ENCODE measurements at places on chromosomes 4 and X.

GRCh38 chr4:180057299-180057721 is 2185.9 kb upstream of the TENM3 start:
- no peak for DNase-seq

- no peak for DNase-seq
Measured at GRCh38 chrX:110966839-110967238, 129.2 kb upstream of the PAK3 start.

- DNase-seq: no peak
Measured at GRCh38 chr4:167966143-167966542, 126.2 kb upstream of the ANXA10 start.

DNA sequence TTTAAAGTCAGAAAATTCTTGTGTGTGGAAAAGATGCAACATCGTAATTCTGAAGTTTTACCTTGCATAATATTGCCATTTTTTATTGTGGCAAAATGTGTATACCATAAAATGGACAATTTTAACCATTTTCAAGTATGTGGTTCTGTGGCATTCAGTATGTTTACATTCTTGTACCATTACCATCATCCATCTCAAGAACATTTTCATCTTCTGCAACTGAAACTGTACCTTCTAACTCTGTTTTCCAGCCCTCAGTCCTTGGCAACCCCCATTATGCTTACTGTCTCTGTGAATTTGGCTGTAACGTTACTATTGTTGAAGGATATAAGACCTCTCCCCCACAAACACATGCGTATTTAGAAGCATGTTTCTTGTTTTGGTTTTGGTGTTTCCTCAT is 123.2 kb downstream of the BMPR1B start:
- no peak for DNase-seq

GRCh38 chr4:55272589-55272988 is 73.5 kb upstream of the SRD5A3 start:
- no peak for DNase-seq

- DNase-seq: no peak
Measured at GRCh38 chr4:85784348-85784747, 309.4 kb downstream of the ARHGAP24 start.

DNA sequence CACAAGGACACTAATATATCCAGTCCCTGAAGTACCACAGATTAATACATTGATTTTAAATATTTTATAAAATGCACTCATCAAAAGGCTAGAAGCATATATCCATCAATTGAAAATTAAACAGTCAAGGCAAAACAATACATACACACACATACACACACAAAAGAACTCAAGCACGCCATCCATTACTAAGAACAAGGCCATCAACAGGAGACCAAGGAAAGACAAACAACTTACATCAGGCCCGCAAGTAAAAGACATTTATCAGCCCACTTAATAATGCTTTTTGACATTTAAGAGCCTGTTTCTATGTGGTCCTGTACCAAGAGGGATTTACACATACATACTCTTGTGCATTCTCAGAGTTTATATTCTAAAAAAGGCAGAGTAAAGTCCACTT is 50.0 kb upstream of the ZNF827 start:
- DNase-seq: no peak

- no peak for DNase-seq
Measured at GRCh38 chr4:1451106-1451751, 45.0 kb upstream of the NKX1-1 start.

Data from CD4-positive, alpha-beta T cell treated with Interleukin-15 for 4 hours (primary cell).